Stimulated activated CD4-positive, alpha-beta T cell treated with anti-CD3 and anti-CD28 coated beads, TNF-alpha, amount 100 ng/mL, for 4 hours (primary cell): ENCODE measurements at places on chromosomes 6 and 20.

- no peak for DNase-seq
Observed at GRCh38 chr6:79802657-79803300, 144.6 kb downstream of the ELOVL4 start.

DNA sequence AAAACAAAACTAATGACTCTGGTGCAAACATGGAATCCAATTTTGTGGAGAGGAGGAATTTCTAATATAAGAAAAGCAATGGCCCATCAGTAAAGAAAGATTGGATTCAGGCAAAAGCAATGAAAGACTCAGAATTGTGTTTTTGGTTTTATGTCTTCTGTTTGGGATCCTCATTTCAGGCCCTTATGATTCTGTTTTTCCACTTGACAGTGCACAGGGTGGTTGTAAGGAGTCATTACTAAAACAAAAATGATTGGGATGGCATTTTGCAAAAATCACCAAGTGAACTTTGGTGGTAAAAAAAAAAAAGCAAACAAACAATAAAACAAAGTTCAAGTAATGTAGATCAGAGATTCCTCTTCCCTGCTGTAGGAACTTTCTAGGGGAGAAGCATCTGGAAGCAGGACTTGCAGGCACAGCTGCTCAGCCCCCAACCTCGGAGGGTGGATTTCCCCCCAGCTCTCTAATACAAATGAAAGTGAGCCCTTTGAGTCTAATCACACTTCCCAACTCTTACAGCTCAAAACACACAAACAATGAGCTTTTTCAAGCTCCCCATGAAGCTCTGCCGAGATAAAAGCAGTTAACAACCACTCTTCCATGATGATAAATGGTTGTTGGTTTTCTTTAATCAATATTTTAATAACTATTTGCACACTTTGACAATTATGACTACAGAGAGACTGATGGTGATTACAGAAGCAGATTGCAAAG lies 177.7 kb downstream of the ZDHHC14 start:
- DNase-seq, result no peak

DNA sequence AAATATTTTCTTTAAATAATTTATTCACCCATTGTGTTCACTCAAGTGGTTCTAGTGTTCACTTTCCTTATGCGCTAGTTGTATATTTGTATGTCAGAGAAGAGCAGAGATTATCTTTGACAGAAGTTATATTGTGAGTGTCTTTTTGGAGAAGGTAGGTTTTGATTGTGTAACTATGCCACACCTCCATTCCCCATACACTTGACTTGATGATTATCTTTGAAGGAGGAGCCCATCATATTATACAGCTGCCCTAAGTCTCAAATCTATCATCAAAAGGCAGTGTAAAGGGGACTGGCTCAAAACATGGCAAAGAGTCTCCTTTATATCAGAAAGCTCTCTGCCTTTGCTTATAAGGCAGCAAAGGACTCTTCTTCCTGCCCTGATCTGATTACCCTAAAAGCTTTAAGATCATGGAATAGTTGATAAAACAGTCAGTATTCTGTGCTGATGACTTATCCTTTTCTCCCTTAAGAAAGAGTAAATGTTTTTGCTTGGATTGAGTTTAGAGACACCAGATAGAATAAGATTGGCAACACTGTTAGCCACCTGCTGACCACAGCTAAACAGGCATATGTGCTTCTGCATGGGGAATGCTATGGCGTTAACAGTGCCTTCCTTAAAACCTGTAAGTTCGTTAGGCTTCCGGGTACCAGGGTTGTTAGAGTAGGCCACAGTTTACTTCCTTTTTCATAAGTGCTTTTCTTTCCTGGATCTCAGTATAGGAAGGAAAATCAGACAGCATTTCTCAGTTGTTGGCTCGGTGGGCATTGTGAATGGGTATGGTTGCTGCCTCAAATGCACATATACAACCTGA lies 22.6 kb downstream of the TOP1 start:
- DNase-seq, result no peak

DNA sequence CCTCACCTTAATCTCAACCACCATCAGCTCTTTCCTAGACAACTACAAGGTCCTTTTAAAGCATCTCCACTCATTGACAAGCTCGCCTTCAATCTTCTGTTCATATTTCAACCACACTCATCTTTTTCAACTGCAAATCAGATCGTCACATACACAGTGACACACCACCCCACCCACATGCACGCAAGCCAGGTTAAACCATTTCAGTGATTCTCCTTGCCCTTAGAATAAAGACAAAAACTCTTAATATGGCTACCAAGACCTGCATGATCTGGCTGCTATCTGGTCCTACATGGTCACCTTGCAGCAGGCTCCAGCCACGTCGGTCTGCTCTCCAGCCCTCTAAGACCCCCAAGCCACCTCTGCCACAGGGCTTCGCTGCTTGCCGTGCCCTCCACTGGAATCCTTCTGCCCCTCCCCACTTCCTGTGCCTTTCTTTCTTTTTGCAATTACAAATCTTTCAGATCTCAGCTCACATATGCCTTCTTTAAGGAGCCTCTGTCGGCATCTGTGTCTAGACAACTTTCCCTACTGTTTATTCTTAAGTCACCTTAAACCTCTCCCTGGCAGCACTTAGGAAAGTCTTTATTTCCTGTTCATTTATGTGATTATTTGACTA lies 507.3 kb upstream of the ARID1B start:
- no peak for DNase-seq

- no peak for DNase-seq
Observed at GRCh38 chr6:168078943-168079405, at the start of gene FRMD1. Gene FRMD1, minus strand, starts transcription at chr6:168079212. Its CDS starts 118 bp downstream, at chr6:168079094.
